Hematopoietic multipotent progenitor cell (in vitro differentiated cells): ENCODE measurements at places on chromosomes 7 and 10. TPM values are rescaled to one million over a fixed set of nuclear protein-coding genes. Genes with fewer than 3 reads are reported as not detected.

- DNase-seq, result no peak
Measured at GRCh38 chr10:32938554-32939061, 19.4 kb downstream of the ITGB1 start.

The TMEM26 gene
- under 0.01 TPM for total RNA-seq

GRCh38 chr10:74380795-74381194 lies 229.8 kb downstream of the ADK start:
- no peak for DNase-seq

DNA sequence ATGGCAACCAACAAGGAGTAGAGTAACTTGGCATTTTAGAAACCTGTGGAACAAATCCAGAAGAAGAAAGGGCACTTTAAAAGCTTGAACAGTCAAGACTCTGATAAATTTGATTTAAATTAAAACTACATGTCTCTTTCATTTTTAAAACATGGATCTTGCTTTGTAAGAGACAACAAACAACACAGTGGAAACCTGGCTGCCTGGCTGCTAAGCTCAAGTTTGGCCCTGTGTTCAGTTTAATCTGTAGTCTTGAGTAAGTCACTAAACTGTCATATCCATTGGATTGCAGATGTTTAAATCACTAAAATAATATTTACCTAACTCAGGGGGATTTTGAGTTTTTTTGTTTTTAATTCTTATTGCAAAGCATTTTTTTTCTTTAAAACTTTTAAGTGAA lies 374.9 kb upstream of the SEMA3D start:
- no peak for DNase-seq

DNA sequence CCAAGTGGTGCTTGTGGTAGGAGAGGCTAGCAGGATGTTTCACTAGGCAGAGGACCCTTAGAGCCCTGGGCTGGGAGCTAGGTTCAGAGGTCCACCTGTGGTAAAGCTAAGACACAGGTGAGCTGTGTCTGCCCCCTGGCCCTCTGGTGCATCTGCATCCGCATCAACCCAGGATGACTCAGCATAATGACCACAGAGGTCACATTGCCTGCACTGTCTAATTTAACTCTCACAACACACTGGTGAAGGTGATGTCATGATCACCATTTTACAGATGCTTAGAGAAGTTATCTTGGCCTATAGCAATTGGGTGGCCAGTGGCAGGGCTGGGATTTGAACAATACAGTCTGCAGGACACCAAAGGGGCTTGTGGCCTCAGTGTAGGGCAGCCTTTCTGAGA lies 33.1 kb downstream of the HABP2 start:
- DNase-seq, result no peak

The HOXA7 gene
- total RNA-seq, result 13.2 TPM

DNA sequence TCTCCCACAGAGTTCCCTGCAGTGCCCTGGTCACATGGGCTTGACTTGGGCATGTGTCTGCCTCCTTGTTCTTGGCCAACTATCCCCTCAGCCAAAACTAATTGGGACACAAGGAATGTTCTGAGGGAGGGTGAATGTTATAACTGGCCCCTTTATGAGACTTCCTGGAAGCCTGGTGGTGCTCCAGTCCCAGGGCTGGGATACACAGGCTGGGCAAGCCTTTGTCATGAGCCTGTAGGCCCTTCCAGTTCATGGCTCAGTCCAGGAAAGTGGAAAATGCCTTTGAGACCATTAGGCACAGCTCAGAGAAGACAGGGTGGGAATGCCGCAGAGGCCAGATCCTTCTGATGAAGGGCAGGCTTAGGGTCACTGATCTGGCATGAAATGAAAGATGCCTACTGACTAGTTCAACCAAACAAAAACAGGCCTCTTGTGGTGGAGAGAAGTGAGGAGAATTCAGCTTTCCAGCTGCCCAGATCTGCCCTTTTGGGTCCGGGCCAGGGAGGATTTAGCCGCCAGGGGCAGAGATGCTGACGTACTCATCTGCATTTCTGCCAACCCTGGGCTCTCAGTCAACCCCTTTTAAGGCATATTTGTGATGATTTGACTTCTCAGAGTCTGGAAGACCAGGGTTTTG lies 961.5 kb downstream of the KCNMA1 start:
- DNase-seq, result no peak

GRCh38 chr10:110782616-110783015 lies 89.1 kb upstream of the PDCD4 start:
- DNase-seq, result no peak

DNA sequence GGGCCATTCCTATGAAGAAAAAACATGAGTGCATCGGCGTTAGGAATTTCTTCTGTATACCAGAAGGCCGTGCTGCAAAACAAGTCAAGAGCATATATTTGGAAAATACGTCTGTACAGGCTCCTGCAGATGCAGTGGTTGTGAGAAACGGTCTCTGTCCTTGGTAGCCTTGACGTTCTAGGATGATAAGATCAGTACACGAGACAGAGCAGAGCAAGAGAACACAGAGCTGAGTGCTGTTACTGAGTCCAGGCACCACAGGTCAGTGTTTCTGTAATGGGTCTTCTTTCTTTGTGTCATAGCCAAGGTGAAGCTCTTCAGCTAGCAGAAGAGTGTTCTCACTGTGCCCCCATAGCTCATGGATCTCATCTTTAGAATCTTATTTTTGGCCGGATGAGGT lies 62.8 kb downstream of the WDR37 start:
- DNase-seq, result no peak
